ENCODE measurements at places on chromosomes 3 and 15.

DNA sequence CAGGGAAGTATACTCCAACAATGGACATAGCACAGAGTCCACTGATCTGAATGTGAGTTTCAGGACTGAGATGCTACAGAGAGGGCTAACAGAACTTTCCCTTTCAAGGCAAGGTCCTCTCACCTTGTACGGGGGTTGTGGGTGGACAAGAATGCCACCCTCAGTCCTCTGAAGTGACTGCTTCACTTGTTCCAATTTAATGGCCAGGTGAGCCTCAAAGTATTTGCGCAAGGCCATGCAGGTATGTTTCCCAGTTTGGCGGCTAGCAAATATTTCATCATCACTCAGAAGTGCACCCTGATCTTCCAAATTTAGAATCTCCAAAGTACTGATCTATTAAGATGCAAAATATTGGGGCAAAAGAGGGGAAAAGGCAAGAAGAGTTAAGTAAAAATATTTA lies 38.1 kb downstream of the RBM15B start:
- no peak for DNase-seq

DNA sequence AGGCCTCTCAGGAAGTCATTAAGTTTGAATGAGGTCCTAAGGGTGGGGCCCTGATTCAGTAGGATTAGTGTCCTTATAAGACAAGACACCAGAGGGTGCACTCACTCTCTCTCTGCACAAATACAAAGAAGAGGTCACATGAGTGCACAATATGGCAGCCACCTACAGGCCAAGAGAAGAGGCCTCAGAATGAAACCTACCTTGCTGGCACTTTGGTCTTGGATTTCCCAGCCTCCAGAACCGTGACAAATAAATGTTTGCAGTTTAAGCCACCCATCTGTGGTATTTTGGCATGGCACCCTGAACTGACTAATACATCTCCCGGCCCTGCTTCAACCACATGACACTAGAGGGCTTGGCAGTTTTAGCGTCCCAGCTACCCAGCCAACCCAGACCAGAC lies 73.9 kb upstream of the CHRNB4 start:
- peak; percentile 19 for DNase-seq

DNA sequence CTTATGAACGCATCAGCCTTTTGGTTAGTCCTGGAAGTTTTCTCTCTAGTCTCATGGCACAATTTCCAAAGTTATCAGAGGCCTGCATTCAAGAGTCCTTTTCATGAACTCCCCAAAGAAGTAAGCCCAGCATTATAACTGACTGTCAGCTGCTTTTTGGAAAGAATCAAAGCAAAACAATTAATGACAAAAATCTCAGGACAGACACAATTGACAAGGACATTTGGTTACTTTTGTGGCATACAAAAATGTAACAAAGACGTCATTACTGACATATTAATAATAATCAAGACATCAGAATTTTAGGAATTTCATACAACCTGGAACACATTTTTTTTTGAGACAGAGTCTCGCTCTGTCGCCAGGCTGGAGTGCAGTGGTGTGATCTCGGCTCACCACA lies 21.2 kb downstream of the KATNBL1 start:
- DNase-seq: no peak

GRCh38 chr3:15647611-15648167 lies 46.1 kb downstream of the BTD start:
- peak; percentile 69 for DNase-seq

- no peak for DNase-seq
Measured at GRCh38 chr3:101149707-101150106, 156.5 kb upstream of the ABI3BP start.

DNA sequence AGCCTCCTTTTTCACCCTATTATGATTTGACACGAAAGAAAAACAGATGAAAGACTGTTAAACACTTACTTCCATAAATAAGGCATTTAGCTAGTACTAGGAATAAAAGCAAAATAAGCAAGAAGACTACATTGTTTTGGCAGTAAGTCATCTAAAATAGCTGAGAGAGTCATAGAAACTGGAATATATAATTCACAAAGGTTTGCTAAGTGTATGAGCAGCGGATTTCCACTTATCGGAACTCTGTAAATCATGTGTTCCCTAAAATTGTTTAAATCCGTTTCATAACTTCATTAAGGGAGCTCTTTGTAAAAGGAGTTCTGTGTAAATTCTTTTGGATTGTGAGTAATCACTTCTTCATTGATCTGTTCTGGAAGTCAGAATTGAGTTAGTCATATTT lies 202.5 kb upstream of the CBLB start:
- no peak for DNase-seq

GRCh38 chr3:52518723-52519444 lies 14.8 kb downstream of the NT5DC2 start:
- DNase-seq: no peak

DNA sequence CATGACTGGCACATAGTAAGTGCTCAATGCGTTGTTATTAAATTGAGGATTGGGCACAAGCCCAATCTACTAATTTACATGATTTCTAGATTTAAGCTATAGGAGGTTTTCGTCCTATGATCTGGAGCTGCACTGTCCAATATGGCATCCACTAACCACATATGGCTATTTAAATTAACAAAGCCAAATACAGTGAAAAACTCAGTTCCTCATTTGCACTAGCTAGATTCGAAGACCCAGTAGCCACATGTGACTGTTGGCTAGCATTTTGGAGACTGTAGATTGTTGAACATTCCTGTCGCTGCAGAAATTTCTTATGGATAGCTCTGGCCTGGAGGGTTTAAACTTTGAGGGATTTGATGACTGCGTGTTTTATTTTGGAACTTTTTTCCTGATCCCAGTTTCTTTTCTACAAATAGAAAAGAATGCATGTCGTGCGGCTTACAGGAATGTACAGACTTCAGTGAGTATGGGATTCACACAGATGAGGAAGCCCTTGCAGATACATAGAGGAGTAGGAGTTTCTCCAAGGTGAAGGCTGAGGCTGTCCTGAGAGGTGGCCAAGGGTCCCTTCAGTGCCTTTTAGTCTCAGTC lies 82.8 kb downstream of the SLCO3A1 start:
- no peak for DNase-seq

DNA sequence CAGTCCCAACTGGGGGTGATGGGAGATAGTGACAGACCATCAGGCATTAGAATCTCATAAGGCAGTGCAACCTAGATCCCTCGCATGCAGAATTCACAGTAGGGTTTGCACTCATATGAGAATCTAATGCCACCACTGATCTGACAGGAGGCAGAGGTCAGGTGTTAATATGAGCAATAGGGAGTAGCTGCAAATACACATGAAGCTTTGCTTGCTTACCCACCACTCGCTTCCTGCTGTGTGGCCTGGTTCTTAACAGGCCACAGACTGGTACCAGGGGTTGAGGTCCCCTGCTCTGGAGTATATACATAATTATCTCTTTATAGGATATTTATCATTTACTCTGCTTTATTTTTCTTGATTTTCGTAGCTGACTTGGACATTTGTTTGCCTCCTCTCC lies 36.0 kb upstream of the ZMAT3 start:
- no peak for DNase-seq

- DNase-seq: no peak
Measured at GRCh38 chr3:13564751-13565560, 16.0 kb downstream of the FBLN2 start.

GRCh38 chr3:10449436-10449835 lies 56.0 kb downstream of the ATP2B2 start:
- DNase-seq: no peak

- DNase-seq: peak; percentile 40
Measured at GRCh38 chr15:62118520-62119226, 46.4 kb downstream of the C2CD4B start.

DNA sequence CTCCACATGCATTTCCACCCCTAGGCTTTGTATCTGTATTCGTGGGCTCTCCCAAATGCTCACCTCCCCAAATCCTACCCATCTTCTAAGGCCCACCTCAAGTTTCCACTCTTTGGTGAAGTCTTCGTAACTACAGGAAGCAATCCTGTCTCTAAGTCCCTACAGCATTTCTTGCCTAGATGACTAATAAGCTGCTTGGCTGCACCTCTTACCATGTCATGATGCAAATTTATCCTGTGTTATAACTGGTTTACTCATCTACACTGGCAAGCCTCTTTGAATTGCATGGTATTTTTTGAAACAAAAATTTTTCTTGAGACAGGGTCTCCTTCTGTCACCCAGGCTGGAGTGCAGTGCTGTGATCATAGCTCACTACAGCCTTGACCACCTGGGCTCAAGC lies 73.3 kb downstream of the SETMAR start:
- DNase-seq: no peak

Measured in inflammatory macrophage (primary cell).